ENCODE measurements at places on chromosomes 5 and 9. TPM values are rescaled to one million over a fixed set of nuclear protein-coding genes. Genes with fewer than 3 reads are reported as not detected.

Gene MYMK
- not detected for total RNA-seq

Gene KCNV2
- total RNA-seq, result not detected

Gene SLC6A18
- not detected for total RNA-seq

Gene OR13C2
- total RNA-seq, result not detected

Gene ARL14EPL
- total RNA-seq, result not detected

Gene BNIP1
- total RNA-seq, result 12.9 TPM

DNA sequence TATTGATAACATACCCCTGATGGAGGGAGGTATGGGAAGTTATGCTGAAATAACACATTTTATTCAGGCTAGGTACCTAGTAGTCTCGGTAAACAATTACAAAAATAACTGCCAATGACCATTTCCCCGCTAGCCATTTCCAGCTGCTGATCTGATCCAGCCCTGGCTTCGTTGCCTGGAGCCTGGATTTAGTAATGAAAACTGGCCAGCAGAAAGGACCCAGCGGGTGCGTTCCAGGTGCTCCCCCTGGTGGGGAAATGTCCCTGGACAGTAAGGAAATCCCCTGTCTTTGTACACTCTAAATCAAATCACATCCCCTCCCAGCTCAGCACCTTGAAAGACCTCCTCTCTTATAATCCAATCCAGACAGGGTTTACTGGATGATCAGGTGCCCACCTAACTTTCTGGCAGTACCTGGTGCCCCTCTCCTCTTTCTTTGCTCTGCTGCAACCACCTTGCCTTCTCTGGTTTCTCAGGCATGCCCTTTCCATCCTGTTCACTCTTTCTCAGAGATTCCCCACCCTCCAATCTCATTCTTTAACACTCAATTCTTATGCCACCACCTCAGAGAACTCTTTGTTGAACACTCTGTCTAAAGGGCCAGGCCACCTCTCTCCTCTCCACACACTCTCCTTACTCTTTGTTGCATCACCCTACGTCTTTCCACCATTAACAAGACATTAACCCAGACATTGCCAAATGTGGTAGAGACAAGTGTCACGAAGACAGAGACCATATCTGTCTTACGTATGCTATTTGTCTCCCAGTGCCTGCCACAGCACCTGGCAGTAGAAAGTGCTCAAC, 50.1 kb upstream of the SMAD5 start:
- DNase-seq, result peak; percentile 49

DNA sequence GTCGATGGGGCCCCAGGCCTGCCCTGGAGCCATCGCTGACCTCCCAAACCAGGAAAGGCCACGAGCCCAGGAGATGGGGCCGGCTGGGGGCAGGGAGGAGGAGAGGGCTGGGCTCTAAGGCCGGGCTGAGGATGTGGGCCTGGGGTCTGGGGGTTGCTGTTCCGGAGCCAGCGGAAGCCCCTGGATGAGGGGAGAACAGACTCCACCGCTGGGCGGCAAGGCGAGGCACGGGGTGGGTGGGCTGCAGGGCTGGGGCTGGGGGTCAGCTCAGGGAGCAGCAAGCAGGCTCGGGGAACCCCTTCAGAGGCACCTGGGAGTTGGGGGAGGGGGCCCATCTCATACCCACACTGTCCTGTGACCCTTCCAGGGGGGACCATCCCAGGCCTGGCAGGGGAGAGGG, 11.7 kb downstream of the LCN12 start:
- DNase-seq, result no peak

DNA sequence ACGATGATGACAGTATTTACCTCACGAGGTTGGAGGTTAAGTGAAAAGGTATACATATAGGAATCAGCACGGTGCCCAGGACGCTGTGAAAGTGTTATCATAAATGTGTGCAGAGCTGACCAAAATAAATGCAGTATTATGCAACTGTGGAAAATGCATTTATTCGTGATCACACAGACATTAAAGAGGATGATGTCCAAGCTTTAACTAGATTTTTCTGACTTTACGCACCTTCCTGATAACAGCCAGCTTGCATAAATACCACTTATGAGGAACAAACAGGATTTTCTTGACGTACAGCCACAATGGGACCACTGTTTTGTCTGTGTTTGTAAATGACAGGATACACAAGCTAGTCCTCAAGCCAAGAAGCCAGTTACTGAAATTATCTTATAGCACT, 71.4 kb upstream of the ATP10B start:
- no peak for DNase-seq

GRCh38 chr5:57816108-57816507, 333.5 kb upstream of the ACTBL2 start:
- no peak for DNase-seq

GRCh38 chr9:22170990-22171670, 162.0 kb upstream of the CDKN2B start:
- DNase-seq, result no peak

GRCh38 chr5:180380856-180381255, 27.7 kb upstream of the GFPT2 start:
- no peak for DNase-seq

DNA sequence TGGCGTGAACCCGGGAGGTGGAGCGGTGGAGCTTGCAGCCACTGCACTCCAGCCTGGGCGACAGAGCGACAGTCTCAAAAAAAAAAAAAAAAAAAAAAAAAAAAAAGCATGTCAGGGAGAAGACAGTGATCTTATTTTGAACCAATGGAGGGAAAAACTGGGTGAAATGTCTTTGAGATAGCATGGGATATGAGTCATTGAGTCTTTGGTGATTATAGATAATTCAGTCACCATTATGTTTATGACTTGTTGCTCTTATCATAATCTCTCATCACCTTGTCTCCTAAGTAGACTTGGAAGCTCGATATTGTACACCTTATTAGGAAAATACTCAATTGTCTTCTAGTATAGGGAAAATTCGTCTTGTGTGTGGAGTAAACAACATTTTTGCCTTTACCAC, 55.1 kb upstream of the KDM4C start:
- DNase-seq, result no peak

GRCh38 chr5:2674456-2674855, 77.0 kb downstream of the IRX2 start:
- no peak for DNase-seq

DNA sequence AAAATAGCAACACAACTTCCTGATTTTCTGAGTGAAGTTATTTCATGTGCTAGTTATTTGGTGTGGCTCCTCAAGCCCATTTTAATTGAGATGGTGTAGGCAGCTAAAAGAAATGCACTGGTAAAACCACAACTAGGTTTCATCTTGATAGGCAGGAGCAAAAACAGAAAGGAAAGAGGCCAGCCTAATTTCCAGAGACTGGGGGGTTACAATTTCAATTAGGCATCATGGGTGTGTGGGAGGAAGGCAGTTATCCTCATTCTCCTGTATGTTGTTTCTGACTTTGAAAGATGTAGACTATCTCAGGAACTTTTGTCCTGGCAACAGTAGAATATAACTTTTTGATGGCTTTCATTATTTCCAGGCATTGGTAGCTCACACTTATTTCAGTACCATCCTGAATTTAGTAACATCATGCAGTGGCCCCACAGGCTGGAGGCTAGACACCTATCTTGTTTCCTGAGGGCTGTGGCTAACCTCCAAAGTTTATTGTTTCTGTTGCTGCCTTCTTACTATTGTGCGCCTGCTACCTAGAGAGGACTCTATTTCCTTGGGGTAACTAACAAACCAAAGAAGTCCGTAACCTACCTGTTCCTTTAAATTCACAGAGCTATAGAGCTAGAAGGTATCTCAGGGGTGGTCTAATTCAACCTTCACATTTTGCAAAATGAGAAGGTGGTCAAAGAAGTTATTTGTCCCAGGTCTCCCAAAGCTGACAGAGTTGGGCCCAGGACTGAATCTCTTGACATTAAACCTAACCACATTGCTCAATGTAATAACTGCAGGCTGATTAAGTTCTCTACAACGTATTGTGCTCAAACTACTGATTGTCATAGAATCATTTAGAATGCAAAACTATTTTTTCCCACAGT, 42.4 kb downstream of the FYB1 start:
- no peak for DNase-seq

DNA sequence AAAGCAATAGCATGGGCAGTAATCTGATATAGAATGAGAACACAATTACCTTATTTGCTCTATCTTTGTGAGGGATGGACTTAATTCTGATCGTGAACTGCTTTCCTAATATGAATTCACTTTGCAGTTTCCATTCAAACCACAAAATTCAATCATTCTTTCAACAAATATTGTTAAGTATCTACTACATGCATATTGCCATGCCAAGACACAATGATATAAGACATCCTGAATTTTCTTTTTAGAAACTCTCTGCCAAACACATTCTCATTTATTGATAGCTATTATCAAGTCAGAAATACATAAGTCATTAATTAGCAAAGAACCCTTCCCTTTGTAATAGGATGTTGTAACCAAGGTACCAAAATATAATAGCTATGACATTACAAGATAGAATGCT, 121.6 kb upstream of the TARS1 start:
- no peak for DNase-seq
